Natural killer cell treated with Interleukin-12 subunit alpha and Interleukin-12 subunit beta and Interleukin-15 and Interleukin-18, amount 100 ng/mL, for 72 hours (primary cell): ENCODE measurements at places on chromosomes 3 and 15. TPM values are rescaled to one million over a fixed set of nuclear protein-coding genes. Genes with fewer than 3 reads are reported as not detected.

MEX3B gene
- 0.67 TPM for total RNA-seq

SPATA12 gene
- total RNA-seq: not detected

NOX5 gene
- not detected for total RNA-seq

CNOT10 gene
- total RNA-seq: 46.5 TPM

SGO1 gene
- total RNA-seq: 11.0 TPM

DNA sequence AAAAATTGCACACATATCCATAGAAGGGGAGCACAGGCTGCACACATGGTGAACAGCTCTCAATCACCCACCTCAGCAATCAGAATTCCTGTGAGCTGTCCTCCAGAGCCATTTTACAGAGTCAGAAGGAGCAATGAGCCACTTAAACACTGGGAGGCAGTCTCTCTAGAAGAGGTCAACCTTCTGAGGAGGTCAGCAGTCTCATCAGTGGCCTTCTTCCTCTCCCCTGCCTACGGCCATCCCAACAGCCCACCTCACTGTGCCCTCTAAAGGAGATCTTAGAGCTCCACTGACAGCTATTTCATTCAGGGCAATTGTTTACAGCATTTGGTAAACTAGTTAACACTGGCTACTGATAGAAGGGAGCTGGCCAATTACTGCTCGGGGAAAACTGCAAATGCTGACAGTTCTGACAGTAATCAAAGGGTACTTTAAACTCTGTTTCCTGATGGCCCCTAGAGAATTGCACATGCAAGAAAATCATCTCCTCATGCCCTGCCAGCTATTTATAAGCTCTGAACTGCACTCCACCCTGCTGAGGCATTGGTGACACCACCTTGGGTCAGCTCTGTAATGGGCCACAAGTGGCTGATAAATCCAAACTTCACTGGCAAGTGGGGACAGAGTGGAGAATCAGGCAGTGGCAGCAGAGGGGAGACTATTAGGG lies 42.1 kb upstream of the TSPAN3 start:
- DNase-seq: no peak
- H3K27ac ChIP-seq: no peak overlapping the region
- no peaks in the 10 kb centered on the region for H3K27me3 ChIP-seq
- no peaks in the 10 kb centered on the region for H3K4me1 ChIP-seq
- H3K36me3 ChIP-seq: no peaks in the 10 kb centered on the region

DNA sequence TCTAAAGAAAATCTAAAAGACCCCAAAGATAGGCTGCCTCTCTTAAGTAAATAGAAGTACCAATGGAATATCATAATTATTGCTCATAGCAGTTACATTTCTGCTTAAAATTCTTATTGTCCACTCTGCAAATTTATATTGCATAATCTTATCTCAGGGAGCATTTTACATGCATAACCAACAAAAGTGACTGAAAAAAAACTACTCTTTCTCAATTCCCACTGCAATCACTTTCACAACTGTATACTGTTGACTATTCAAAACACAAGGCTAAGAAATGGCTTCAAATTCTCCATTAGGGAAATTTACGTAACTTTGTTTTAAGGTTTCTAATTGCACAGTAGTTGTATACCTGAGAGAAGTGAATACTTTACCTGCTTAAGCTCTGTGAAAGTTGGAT lies 56.3 kb downstream of the HMG20A start:
- DNase-seq: no peak
- no peaks in the 10 kb centered on the region for H3K27me3 ChIP-seq
- no peak overlapping the region for H3K27ac ChIP-seq
- H3K4me1 ChIP-seq: peaks cover 14% of the 10 kb centered on the region

- DNase-seq: no peak
- no peak overlapping the region for H3K27ac ChIP-seq
- H3K4me1 ChIP-seq: no peaks in the 10 kb centered on the region
- H3K36me3 ChIP-seq: peaks cover 4% of the 10 kb centered on the region
These were observed 311.6 kb downstream of the EPHA6 start for GRCh38 chr3:97125902-97126499.

LYZL4 gene
- total RNA-seq: not detected

DNA sequence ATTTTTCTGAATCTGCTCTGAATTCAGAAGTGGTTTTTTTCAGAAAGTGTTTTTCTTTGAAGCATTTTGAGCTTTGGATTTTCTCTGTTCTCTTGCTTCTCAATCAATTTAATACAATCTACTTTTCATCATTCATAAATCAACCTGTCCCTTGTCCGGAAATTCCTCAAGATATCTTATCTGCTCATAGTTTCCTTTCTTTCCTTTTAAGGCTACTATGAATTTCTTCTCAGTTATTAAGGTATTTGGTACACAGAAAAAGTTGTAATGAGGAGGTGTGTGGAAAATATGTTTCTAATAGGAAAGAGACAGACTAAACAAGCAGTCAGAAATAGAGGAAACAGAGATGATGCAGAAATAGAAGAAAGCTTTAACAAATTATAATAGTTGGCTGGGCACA lies 14.4 kb downstream of the CGGBP1 start:
- DNase-seq: no peak
- no peaks in the 10 kb centered on the region for H3K36me3 ChIP-seq
- no peak overlapping the region for H3K27ac ChIP-seq
- no peak overlapping the region for H3K4me3 ChIP-seq
- H3K27me3 ChIP-seq: no peaks in the 10 kb centered on the region

MNS1 gene
- 0.26 TPM for total RNA-seq

GRCh38 chr15:48355377-48355776 lies 24.1 kb downstream of the DUT start:
- H3K27ac ChIP-seq: no peak overlapping the region
- H3K36me3 ChIP-seq: no peaks in the 10 kb centered on the region
- DNase-seq: no peak
- H3K27me3 ChIP-seq: no peaks in the 10 kb centered on the region
- peaks cover 5% of the 10 kb centered on the region for H3K4me1 ChIP-seq

TMEM41A gene
- total RNA-seq: 33.2 TPM

- H3K27ac ChIP-seq: no peak overlapping the region
- no peaks in the 10 kb centered on the region for H3K4me1 ChIP-seq
- no peaks in the 10 kb centered on the region for H3K36me3 ChIP-seq
- no peak overlapping the region for H3K4me3 ChIP-seq
- H3K27me3 ChIP-seq: no peaks in the 10 kb centered on the region
- DNase-seq: no peak
These were observed 80.1 kb downstream of the EBLN2 start for GRCh38 chr3:73141525-73141924.

GOLGA8S gene
- total RNA-seq: 2.4 TPM

- DNase-seq: no peak
- no peaks in the 10 kb centered on the region for H3K4me1 ChIP-seq
- no peaks in the 10 kb centered on the region for H3K27me3 ChIP-seq
- peaks cover 5% of the 10 kb centered on the region for H3K36me3 ChIP-seq
These were observed 232.5 kb downstream of the CDIN1 start for GRCh38 chr15:36811903-36812302.

- no peaks in the 10 kb centered on the region for H3K27me3 ChIP-seq
- peaks cover 18% of the 10 kb centered on the region for H3K36me3 ChIP-seq
- DNase-seq: peak; percentile 61
- H3K4me3 ChIP-seq: peak overlapping the region; percentile 34
- H3K27ac ChIP-seq: peak overlapping the region; percentile 96
These were observed 246.7 kb downstream of the LPP start for GRCh38 chr3:188400494-188401243.

- no peak for DNase-seq
- H3K4me3 ChIP-seq: no peak overlapping the region
- no peaks in the 10 kb centered on the region for H3K4me1 ChIP-seq
- H3K36me3 ChIP-seq: no peaks in the 10 kb centered on the region
- H3K27ac ChIP-seq: no peak overlapping the region
These were observed 177.7 kb downstream of the ZNF385D start for GRCh38 chr3:21573291-21573690.

DNA sequence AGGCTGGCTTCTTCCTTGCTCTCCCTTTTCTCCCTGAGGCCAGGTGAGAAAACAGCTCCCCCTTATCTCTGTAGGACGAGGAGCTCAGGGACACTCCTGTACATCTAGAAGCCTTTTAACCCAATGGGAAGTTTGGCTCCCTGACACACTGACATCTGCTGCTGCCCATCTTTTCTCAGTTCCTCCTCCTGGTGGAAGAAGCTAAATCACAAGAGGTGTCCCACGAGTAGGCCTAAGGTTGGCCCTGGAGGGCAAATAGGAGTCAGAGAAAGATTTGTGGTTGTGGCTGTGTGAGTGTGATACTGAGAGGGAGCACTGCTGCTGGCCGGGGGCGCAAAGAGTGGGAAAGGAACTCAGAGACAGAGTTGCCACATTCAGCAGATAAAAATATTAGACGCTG lies 49.5 kb downstream of the ARHGAP31 start:
- no peak overlapping the region for H3K4me3 ChIP-seq
- no peak for DNase-seq
- no peaks in the 10 kb centered on the region for H3K36me3 ChIP-seq

DNA sequence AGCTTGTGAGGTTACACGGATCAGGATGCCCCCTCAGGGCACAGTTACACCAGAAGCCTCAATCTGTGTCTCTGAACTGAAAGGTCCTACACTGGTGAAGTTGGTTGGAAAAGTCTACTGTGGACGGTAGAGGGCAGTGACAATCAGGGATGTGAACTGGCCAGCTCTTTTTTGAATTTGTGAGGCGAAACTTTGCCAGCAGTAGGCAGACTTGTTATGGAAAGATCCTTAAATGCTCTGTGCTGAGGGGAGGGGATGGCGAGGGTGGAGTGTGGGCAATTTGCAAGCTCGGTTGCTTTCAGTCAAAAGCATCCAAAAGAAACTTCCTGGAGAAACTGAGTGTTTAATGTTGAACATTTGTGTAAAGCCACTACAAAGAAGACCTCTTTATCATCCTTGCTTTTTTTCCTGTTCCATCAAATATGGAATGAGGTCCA lies 127.4 kb upstream of the ABHD17C start:
- H3K27me3 ChIP-seq: peaks cover 29% of the 10 kb centered on the region
- no peaks in the 10 kb centered on the region for H3K4me1 ChIP-seq
- no peak for DNase-seq
- no peak overlapping the region for H3K4me3 ChIP-seq
- no peaks in the 10 kb centered on the region for H3K36me3 ChIP-seq

GRCh38 chr3:47909607-47910006 lies 106.6 kb downstream of the MAP4 start:
- H3K4me1 ChIP-seq: peaks cover 9% of the 10 kb centered on the region
- H3K4me3 ChIP-seq: no peak overlapping the region
- H3K27ac ChIP-seq: no peak overlapping the region
- H3K36me3 ChIP-seq: peaks cover 14% of the 10 kb centered on the region
- no peaks in the 10 kb centered on the region for H3K27me3 ChIP-seq

DNA sequence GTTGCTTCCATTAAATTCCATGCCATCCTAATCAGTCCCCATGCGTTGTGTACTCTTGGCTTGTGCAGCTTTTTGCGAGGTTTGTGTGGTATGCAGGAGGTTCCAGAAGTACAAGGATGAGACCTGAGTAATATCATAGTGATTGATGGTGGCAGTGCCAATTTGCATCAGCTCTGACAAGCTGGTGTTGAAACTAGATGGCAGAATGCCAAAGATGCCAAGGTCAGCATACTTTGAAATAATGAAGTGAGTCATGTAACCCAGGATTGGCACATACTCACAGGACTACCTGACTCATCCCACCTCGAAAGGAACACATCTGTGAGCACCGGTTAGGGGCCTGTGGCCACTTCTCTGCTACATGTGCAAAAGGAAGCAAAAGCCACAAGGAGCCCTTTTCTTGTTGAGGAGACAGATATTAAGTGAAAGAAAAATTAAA lies 14.3 kb downstream of the KAT2B start:
- no peaks in the 10 kb centered on the region for H3K27me3 ChIP-seq
- peaks cover 30% of the 10 kb centered on the region for H3K4me1 ChIP-seq
- H3K27ac ChIP-seq: no peak overlapping the region
- H3K36me3 ChIP-seq: no peaks in the 10 kb centered on the region

DNA sequence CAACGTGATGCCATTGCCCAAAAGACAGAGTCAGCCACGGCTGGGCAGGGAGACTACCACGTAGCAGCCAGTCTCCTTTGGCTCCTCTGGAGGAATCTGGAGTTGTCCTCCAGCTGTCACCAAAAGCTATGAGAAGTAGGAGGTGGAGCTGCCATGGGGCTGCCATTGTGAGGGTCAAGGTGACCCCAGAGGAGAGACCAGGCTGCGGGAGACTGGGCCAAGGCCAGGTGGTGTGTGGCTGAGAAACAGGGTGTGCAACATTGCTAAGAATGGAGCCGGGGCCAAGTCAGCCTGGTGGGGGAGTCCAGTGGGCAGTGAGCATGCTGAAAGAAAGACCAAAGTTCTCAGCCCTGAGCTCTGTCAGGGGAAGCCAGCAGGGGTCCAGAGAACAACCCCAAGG lies 29.9 kb upstream of the MRPS22 start:
- no peak overlapping the region for H3K4me3 ChIP-seq
- DNase-seq: no peak
- H3K36me3 ChIP-seq: no peaks in the 10 kb centered on the region

CCR9 gene
- total RNA-seq: not detected

DNA sequence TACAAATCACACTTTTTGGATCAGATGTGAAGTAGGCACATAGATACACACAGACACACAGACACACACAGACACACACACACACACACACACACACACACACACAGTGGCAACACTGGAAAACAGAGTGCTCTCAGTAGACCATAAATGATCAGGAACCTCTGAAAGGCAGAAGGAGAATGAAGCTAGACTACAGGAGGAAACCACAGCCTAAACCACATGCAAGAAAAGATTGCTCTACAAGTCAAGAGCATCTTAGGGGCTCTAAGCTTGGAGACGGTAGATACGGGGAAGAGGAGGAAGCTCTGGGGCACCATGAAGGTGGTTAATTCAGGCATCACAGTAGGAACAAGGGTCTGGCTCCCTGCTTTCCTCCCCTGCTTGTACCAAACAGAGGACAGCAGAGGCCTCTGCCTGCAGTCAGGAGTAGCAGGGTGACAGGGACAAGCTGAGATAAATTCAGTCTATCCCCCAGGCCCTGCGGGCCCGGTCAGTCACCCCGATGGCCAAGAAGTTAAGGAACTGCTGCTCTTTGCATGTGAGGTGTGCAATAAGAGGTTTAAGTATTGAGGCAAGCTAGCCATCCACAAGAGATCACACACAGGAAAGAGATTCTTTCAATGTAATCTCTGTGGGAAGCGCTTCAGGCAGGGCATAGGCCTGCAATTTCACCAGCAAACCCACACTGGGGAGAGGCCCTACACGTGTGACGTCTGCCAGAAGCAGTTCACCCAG lies 23.5 kb upstream of the ARPIN start:
- peaks cover 26% of the 10 kb centered on the region for H3K4me1 ChIP-seq
- DNase-seq: peak; percentile 69
- peak overlapping the region; percentile 12 for H3K27ac ChIP-seq
- no peaks in the 10 kb centered on the region for H3K36me3 ChIP-seq
- peak overlapping the region; percentile 38 for H3K4me3 ChIP-seq
- no peaks in the 10 kb centered on the region for H3K27me3 ChIP-seq

GRCh38 chr3:30609930-30610701 lies 3.7 kb downstream of the TGFBR2 start:
- peaks cover 83% of the 10 kb centered on the region for H3K4me1 ChIP-seq
- peak overlapping the region; percentile 86 for H3K4me3 ChIP-seq
- H3K27me3 ChIP-seq: no peaks in the 10 kb centered on the region
- no peak for DNase-seq

SAMMSON gene
- not detected for total RNA-seq

DNAH12 gene
- total RNA-seq: 0.33 TPM

GRCh38 chr3:144831955-144832716 lies 860.5 kb downstream of the DIPK2A start:
- H3K27me3 ChIP-seq: no peaks in the 10 kb centered on the region
- H3K4me1 ChIP-seq: no peaks in the 10 kb centered on the region
- no peak overlapping the region for H3K27ac ChIP-seq
- no peaks in the 10 kb centered on the region for H3K36me3 ChIP-seq
- DNase-seq: no peak
- no peak overlapping the region for H3K4me3 ChIP-seq
